ENCODE measurements at places on chromosomes 4 and X. TPM values are rescaled to one million over a fixed set of nuclear protein-coding genes. Genes with fewer than 3 reads are reported as not detected.

DNA sequence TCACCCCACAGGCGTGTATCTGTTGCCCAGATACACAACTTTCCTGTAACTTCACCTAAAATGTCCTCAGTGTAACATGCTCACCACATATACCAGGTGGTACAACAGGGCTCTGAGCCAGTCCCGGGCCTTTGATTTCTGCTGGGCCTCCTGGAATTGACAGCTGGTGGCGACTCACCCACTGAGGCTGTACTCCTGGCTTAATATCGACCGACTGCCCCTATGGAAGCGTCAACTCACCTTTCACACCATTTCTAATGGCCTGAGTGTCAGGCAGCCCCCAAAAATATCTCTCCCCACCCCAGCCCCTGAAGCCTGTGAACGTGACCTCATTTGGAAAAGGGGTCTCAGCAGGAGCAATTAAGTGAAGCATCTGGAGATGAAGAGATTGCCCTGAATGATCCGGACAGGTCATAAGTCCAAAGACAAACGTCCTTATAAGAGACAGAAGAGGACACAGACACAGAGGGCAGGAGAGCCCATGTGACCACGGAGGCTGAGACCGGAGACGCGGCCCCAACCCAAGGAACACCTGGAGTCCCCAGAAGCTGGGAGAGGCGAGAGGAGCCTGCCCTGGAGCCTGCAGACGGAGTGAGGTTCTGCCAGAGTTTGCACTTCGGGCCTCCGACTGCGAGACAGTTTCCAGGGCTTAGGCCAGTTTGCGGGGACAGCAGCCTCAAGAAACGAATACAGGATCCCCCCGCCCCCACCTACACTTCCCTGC, 12.6 kb upstream of the MXD4 start:
- no peak for DNase-seq

MID1IP1 gene
- 21.7 TPM for total RNA-seq

DNA sequence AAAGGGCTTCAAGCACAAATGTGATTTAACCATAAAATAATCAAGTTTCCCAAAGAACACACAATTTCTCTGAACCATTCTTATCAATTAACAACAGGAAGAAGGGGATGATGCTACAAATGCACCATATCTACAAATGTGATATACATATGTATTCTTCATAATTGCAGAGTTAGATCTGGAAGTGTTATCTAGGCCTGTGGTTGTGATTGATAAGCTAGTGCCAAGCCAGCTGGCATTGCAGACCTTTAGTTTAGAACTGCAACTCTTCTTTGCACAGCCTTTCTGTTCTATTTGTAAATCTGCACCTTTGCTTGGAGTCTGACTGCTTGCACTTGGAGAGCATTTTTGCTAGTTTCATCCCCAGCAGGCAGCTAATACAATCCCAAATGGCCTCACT, 145.5 kb upstream of the NPY2R start:
- DNase-seq, result no peak

UGT2B7 gene
- 2.5 TPM for total RNA-seq

- DNase-seq, result no peak
Measured at GRCh38 chr4:133131829-133132460, 17.1 kb upstream of the PCDH10 start.

DNA sequence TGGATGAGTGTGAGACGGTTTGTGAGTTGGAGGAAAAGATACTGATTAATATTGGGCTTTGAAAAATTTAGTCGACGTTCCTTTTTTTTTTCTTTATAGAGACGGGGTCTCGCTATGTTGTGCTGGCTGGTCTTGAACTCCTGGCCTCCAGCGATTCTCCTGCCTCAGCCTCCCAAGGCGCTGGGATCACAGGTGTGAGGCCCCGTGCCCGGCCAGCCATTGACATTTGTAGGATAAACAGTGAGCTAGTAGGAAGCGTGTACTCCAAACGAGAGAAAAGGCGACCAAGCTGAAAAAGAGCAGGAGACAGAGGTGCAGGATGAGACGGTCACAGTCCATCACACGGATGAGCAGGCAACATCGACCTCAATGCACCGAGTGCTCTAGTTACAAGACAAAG, 19.4 kb downstream of the PPP2R3B start:
- no peak for DNase-seq

- no peak for DNase-seq
Measured at GRCh38 chr4:112253382-112254000, 21.9 kb downstream of the AP1AR start.

DNA sequence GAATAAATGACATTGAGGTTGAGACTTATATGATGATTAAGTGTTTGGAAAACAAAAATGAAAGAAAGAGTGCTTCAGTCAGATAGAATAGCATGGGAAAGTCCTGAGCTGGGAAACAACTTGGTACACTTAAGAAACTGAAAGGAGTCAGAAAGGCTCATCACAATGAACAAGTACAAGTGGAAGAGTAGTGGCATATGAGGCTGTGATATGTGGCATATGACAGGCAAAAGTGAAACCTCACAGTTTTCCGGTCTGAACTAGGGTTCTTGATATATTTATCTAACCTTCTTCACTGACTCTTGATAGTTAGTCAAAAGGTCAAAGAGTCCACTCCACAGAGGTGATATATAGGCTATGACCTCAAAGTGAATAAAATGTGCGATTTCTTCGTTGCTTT, 537.1 kb upstream of the CXorf51A start:
- DNase-seq, result no peak

GRCh38 chrX:12844319-12844718, 22.6 kb upstream of the TLR7 start:
- no peak for DNase-seq

DNA sequence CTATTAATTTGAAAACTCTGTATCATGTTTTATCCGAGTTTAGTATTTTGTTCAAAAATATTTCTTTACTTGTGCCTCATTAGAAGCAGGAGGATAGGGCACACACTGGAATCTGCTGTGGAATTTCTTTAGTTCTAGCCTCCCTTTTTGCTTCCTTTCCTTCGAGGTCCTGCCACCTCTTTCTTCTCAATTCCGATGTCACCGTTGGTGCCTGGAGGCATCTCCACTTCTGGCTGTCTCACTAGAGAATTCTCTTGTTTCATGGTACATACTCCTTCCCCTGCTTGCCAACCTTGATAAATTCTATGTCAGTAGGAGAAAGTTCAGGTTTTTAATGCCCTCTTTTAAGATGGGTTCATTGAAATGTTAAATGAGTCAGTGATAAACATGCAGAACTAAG, 140.1 kb downstream of the ANK2 start:
- no peak for DNase-seq

MAGEA2 gene
- total RNA-seq, result not detected

DNA sequence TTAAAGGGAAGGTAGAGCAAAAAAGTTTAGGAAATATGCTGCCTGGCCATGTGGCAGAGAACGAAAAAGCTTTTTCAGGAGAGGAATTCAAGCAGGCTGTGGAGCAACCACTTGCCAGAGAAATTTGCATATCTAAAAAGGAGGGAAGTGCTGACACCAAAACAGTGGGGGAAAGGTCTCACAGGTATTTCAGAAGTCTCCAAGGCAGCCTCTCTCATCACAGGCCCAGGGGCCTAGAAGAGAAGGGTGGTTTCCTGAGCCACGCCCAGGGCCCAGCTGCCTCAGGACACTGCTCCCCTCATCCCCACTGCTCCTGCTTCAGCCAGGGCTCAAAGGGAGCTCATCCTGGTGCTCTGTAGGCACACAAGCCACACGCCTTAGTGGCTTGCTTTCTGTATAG, 29.9 kb upstream of the STS start:
- DNase-seq, result no peak

MAGEB17 gene
- total RNA-seq, result 0.44 TPM

- no peak for DNase-seq
Measured at GRCh38 chr4:67401902-67402301, 143.4 kb downstream of the CENPC start.

DNA sequence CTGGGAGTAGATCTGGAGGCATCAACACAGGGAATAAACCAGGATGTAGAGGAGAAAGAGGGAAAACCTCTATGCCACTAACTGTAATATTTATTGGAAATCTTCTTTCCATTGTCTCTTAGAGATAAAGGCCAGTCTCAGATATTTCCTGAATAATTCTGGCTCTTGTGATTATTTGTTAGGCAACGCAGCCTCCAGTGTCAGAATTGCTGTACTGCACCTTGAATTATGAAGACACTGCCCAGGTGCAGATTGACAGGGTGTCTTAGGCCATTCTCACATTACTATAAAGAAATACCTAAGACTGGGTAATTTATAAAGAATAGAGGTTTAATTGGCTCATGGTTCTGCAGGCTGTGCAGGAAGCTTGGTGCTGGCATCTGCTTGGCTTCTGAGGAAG, 100.7 kb upstream of the ZDHHC15 start:
- no peak for DNase-seq

- no peak for DNase-seq
Measured at GRCh38 chr4:98222306-98222705, 38.9 kb upstream of the RAP1GDS1 start.

GRCh38 chrX:64394059-64394873, 986 bp downstream of the MTMR8 start:
- DNase-seq, result no peak

DNA sequence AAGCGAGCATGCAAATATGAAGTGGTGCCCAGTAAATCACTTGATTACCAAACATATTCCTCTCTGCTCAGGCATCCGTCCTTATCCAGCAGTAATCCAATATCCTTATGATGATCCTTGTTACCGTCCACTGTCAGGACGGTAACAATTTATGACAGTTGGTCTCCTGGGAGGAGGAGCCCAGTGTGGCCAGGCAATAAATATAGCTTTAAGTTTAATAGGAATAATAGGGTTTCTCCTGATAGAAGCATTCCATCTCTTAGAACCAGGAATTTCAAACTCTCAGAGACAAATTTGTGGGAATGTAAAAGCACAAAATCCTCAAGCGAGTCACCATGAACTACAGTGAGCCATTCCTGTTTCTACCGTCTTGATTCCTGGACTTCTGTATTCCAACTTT, 171.2 kb upstream of the IL15 start:
- no peak for DNase-seq

GRCh38 chr4:118983831-118984230, 95.2 kb downstream of the SYNPO2 start:
- DNase-seq, result no peak

DNA sequence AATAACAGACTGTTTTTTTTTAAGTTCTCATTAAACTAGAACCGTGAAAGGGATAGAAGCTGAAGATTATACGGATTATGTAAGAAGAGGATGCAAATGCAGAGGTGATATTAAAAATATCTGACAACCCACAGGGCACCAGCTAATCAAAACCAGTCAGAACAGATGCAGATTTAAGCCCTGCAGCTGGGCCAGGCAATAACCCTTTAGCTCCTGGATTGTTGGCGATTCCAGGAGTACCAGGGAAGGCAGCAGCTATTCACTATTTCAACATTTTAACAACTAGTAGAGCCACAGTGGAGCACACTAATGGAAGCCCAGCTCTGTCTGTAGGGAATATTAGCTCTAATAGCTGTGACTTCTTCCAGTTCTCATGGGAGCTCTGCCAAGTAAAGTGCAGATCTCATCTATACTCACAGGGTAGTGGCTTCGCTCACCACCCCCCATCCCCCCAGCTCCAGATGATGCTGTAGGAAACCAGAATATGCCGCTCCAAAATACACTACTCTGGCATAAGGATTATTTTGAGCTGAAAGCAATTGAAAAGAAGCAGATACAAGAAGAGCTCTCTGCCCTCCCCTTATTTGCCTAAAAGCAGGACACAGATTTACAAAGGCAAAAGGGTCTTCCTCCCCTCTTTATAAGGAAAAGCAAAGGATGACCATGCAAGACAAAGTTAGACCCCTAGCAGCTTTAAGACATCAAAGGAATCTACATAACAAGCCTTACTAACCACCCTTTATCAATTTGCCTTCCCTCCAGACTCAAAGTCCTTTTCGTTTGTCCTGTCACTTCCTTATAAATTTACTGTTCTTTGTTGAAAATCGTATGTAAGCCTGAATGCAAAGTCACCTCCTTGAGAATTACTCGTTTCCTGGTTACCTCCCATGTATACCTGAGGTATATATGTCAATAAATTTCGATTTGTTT, 13.7 kb downstream of the SCD5 start:
- DNase-seq, result no peak

- DNase-seq, result no peak
Measured at GRCh38 chr4:6560416-6561172, 14.4 kb upstream of the MAN2B2 start.

- no peak for DNase-seq
Measured at GRCh38 chr4:96637971-96638412, 798.1 kb downstream of the PDHA2 start.

BBS12 gene
- 15.2 TPM for total RNA-seq

DNA sequence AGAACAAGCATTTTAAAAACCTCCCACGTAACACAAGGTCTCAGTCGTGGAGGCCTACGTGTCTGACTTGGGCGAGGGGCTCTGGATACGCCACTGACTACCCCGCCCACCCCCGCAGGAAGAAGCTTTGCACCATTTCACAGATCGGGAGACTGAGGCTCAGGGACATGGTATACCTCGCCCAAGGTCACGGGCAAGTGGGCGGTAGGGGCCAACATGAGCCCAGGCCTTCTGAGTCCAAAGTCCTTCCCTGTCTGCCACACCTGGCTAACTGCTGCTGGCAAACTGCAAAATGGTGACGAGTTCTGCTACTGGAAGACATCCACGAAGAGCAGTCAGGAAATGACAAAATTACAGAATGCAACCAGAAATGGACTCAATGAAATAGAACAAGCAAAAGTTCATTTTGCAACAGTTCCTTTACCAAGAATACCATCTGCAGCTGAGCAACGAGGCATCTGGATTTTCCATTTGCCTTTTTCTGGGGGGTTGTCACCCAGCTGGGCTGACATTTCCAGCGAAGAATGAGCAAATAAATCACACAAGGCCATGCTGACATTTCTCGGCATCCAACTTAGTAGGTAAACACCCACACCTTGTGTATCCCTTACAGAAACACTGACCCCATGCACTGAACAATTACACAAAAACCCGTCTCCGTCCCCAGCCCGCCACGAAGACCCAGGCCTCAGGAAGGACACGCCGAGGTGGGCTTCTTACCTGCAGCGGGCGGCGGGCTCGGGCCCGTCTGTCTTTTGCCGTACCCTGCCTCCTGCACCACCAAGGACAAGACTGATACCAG, 70.2 kb upstream of the AFAP1 start:
- DNase-seq, result no peak

DNA sequence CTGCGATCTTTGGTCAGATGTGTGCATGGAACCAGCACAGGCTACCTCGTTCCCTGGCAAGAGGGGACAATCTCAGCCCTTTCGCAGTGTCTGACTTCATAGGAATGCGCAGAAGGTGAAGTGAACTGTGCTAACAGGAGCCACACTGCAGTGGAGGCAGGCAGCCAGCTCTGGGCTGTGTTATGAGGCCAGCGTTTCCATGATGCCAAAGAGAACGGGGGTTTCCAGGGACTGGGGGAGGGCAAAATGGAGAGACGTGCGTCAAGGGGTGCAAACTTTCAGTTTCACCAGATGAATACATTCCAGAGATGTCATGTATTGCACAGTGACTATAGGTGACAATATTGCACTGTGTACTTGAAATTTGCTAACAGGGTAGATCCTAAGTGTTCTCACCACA, 30.4 kb downstream of the CLDN34 start:
- no peak for DNase-seq

CSAG2 gene
- not detected for total RNA-seq

- DNase-seq, result no peak
Measured at GRCh38 chrX:19440713-19441112, 74.6 kb downstream of the MAP3K15 start.

DNA sequence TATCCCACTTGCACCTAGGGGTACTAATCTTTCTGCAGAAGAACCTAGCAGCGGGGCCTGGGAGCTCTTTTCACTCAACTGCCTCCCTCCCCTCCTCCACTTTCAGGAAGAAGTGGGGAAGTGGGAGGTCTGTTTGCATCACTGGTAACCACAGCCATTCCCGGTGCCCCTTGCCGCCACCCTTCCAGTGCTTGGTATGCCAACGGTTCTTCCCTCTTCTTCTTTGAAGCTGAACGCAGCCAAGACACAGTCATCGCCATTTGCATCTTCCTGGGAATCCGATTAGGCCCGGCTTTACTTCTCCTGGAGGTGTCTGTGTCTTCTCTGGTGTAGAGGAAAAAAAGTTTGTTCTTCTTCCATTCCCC, 47.2 kb upstream of the RBPJ start:
- DNase-seq, result no peak

Measured in breast epithelium (tissue), 4 donors.